Stimulated activated CD8-positive, alpha-beta memory T cell treated with anti-CD3 and anti-CD28 coated beads, Interleukin-15, amount 100 ng/mL, for 1 hour (primary cell): ENCODE measurements at places on chromosomes 11 and 22.

GRCh38 chr11:3091846-3092602 is 34.8 kb upstream of the CARS1 start:
- peak; percentile 24 for DNase-seq

DNA sequence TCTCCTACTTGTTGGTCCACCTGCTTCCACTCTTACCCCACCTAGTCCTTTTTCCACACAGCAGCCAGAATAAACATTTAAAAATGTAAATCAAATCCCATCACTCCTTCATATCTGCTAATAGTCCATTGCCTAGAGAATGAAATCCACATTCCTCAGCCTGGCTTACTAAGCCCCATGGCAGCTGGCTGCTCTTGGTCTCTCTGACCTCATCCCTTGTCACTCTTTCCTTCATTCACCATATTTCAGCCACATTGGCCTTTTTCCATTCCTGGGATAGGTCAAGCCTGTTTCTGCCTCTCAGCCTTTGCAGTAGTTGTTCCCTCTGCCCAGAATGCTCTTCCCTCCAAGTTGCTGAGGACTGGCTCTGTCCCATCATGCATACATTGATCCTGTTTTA is 512.8 kb downstream of the INSC start:
- DNase-seq: no peak

- no peak for DNase-seq
Observed at GRCh38 chr11:23846902-23847422, 649.9 kb upstream of the LUZP2 start.

DNA sequence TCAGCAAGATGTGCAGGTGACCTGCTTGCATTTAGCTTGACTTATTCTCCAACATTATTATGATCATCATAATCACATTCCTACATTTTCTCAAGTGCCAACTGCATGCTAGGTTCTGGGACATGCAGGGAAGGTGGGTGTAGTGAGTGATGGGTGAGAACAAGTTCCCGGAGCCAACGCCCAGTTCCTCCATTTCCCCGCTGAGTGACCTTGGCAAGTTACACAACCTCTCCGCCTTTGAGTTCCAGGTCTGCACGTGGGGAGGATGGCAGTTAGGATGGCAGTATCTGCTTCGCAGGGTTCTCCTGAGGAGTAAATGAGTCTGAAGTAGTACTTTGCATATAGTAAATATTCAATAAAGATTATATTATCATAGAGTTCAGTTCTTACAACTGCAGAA is 140.3 kb downstream of the GRIK4 start:
- no peak for DNase-seq

GRCh38 chr22:45934659-45935341 is 42.2 kb downstream of the WNT7B start:
- DNase-seq: no peak

GRCh38 chr11:117523680-117524079 is 196.0 kb downstream of the CEP164 start:
- no peak for DNase-seq

- DNase-seq: no peak
Observed at GRCh38 chr11:68463714-68464113, 3.2 kb downstream of the PPP6R3 start.

GRCh38 chr11:353179-353873 is 16.0 kb upstream of the B4GALNT4 start:
- DNase-seq: no peak

DNA sequence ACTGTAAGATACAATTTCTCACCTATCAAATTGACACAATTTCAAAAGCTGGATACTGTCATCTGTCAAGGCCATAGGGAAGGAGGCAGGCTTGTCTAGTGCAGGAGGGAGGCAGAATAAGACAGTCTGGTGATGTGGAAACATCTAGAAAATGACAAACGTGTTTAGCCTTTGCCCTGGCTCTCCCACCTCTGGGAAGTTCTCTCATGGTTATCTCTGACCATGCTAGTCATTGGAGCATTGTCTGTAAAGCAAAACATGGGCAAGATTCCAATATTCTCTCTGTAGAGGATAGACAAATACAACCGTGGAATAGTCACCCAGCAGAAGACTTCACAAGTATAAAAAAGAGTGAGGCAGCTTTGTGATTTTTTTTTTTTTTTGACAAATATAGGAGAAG is 9.1 kb upstream of the SERHL2 start:
- DNase-seq: no peak

DNA sequence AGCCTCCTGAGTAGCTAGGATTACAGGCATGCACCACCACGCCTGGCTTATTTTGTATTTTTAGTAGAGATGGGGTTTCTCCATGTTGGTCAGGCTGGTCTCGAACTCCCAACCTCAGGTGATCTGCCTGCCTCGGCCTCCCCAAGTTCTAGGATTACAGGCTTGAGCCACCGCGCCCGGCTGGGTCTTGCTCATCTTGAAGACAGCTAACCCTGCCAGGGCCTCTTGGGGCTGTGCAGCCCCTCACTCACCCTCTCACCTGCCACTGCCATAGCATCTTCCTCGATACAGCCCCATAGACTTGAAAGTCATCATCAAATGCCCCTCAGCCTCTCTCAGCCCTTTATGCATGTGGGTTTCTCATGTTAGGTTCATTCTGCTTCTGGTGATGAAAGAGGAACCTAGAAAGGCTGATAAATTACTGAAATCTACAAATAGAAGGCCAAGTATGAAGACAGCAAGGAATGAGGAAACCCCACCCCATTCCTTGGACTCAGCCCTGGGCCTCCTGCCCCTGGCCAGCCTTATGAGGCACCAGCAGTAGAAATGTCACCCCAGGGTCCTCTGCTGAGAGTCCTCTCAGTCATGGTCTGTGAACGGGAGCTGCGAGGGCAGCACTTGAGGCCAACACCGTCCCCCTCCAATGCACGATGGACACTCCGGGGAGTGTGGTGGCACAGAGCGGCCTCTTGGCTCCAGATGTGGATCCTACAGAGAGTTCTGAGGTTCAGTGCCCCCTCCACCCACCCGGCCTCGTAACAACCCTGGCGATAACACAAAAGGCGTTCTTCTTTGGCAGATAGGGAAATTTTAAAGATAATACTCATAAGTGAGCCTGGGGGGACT is 24.8 kb downstream of the SCGB1A1 start:
- no peak for DNase-seq

- DNase-seq: no peak
Observed at GRCh38 chr22:30294066-30294465, 4.8 kb upstream of the CASTOR1 start.

GRCh38 chr11:32448232-32448631 is 12.9 kb upstream of the WT1 start:
- DNase-seq: no peak

DNA sequence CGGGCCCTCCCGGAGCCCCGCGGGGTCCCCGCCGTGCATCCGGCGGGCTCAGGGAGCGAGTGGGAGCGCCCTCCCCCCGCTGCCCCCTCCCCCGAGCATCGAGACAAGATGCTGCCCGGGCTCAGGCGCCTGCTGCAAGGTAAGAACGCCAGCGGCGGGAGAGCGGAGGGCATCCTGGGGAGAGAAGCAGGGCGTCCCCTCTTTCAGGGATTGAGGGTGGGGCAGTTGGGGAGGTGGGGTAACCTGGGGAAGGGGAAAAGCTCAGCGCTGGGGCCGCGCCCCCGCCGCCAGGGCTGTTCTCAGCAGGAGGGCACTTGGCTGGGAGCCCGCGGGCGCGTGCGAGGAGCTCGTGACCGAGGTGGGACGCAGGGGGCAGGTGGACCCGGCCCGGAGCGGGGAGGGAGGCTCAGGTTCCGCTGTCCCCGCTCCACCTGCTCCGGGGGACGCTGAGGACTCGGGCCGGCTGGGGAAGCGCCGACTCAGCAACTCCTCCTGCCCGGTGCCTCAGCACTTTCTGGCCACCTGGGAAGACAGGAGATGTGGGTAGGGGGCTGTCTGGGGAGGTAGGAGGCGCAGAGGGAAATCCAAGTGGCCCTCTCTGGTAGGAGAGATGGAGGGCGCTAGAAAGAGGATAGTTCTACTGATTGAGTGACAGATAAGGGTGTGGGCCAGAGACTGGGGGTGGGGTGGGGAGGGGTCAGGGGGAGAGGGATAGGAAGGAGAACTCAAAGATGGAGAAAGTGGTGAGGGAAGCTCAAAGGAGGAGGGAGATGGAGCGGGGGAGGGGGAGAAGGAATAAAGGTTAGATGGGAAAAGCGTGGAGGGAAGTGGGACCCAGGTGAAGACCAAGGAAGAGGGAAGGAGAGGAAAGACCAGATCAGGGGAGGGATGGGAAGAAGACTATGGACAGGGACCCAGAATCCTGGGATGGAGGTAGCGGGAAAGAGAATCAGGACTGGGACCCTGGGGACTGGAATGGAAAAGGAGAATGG is 726 bp downstream of the RTN4RL2 start:
- DNase-seq: no peak

- DNase-seq: no peak
Observed at GRCh38 chr11:2516276-2517015, 71.6 kb downstream of the KCNQ1 start.

DNA sequence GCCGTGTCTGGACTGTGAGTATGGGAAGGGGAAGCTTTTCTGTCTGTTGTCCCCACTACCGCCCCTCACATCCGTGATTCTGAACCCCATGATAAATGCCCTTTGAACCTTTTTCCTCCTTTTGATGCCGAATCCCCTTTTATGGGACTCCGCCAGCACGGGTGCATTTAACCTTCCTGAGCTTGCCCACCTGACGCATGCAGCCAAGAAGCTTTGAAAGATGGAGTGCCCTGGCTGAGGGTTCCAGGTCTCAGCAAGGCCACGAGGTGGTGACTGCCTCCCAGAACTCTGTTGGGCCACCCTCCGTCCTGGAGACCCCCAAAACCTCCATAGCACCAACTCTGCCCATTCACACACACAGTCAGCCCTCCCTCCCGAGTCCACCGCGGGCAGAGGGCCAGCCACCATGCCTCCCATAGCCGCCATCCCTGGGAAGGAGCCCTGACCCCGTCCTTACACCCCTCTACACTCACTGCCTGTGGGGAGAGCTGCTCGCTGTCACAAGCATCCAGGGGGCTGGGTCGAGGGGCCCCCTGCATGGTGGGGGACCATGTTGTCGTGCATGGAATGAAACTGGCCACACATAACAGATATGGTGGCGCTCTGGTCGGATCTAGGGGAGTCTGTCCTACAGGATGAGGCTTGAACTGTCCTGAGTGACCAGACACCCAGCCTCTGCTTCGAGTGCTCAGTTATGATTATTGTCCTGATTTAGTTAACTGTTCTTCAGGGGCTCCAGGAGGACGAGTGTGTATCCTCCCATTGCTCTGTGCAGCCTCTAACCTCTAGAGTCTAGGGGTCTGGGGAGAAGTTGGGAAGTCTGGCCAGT is 822 bp upstream of the COMT start:
- no peak for DNase-seq

GRCh38 chr22:29268511-29269229 is 602 bp downstream of the EWSR1 start:
- DNase-seq: no peak

DNA sequence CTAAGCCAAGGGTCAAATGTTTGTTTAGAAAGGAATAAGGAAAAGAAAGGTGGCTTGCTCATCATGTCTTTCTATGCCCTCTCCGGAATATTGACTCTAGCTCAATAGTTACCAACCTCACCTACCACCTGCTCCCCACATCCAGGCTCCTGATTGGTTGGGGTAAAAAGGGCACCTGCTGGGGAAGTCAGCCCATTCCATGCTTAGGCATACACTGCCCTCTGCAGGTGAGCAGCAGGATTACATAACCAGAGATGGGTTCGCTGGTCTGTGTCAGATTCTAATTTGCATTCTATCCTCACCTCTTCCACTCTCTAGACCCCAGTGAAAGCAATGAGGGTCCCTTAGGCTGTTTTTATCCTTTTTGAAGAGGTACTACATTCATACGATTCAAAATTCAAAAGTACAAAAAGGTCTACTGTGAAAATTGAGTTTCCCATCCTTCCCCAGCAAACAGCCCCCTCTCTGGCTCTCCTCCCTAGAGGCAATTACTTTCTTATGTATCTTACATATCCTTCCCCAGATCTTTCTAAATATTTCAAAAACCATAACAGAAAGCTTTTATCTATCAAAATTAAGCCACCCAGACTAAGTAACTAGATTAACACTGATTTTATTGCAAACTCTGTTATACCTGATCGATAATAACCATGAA is 98.0 kb upstream of the ASPHD2 start:
- DNase-seq: peak; percentile 11

- DNase-seq: no peak
Observed at GRCh38 chr22:44731357-44731970, 20.9 kb upstream of the ARHGAP8 start.

DNA sequence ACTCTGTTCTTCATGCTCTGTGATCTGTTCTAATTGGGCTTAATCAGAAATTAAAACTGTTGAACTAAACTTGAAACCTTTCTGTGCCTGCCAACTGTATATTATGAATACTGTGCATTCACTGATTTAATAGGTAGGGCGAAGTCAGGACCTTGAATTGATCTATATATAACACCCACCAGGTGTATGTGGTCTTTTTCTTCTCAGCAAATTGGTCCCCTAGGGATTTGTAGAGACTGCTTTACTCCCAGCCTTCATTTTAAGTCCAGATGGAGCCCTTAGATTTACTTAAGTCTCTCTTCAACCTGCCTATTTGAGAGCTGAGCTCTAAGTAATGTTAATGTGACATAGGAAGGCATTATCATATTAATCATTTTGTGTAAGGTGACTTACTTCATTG is 257.5 kb downstream of the TMEM135 start:
- DNase-seq: no peak

DNA sequence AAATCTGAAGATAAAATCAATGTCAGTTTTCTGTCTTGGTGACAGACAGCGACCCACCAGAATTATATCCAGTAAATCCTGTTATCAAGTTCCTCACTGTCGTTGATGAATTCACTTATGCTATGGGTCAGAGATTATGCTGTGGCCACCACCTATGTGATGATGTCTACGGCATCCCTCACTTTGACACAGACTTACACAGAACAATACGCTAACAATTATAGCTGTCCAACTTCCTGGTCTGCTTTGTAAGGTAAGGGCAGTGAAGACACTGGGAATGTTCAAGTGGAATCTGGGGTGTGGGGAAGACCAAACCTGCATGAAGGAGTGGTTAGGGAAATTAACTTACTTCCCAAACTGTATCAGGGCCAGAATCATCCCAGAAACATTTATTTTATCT is 19.3 kb upstream of the PAX6 start:
- DNase-seq: no peak

DNA sequence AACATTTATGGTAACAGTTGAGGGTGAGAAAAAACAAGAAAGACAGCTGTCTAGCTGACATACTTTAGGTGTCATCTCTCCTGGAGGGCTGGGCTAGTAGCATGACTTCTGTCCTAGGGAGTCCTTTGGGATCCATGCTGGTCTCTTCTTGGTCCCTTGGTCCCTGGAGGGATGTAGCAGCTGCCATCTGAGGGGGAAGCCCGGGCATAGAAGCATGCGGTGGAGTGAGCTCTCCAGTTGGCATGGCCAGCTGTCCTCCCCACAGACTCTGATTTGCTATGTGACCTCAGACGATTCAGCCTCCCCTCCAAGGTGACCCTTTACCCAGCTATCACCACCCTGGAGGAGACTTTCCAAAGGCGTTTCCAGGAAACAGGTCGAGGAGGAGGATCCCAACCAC is 28.7 kb downstream of the POU2F3 start:
- DNase-seq: no peak

GRCh38 chr22:22125028-22125578 is 119.5 kb upstream of the VPREB1 start:
- DNase-seq: no peak

GRCh38 chr11:128734103-128734831 is 40.4 kb downstream of the FLI1 start:
- DNase-seq: no peak
